ENCODE measurements at places on chromosomes 12 and 14.
A peak's percentile ranks its signal among the peaks of the same experiment; 100 is the strongest.

- no peak for DNase-seq
Observed at GRCh38 chr12:96176575-96176974, 17.6 kb upstream of the ELK3 start.

GRCh38 chr12:81077686-81078441, at the start of gene ACSS3:
Gene ACSS3 (plus strand): TSS chr12:81078079. CDS start chr12:81078121, 42 bp downstream.
- DNase-seq = no peak

- peak; percentile 61 for DNase-seq
Observed at GRCh38 chr14:99412117-99413061, 68.3 kb downstream of the SETD3 start.

DNA sequence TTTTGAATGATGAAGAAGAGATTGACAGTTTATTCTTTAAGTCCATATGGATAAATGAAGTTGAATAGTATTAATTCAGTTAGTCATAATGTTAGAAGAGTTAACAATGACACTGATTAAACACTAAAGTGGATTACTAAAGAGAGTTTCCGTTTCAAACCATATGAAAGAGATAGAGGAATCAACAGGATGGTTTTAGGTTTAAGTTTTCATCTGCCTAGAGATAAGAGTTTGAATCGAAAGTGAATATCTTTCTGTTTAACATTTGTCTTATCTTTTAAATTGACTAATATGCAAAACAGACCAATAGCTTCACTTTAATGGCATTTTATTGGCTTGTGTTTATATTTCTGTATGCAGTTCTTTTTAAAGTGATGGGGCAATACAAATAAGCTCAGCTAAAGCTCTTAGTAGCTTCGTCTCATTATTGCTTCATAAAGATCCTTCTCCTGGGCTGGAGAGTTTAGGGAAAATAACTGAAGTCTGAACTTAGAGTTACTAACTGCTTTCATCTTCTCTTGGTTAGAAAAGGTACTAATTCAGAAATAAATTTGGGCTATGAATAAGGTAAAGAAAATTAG, 66.0 kb downstream of the MIPOL1 start:
- DNase-seq = no peak

- no peak for DNase-seq
Observed at GRCh38 chr12:48894271-48894670, 28.6 kb upstream of the RND1 start.

- DNase-seq = no peak
Observed at GRCh38 chr12:11884706-11885105, 186.0 kb upstream of the BCL2L14 start.

GRCh38 chr14:87231336-87232026, 761.5 kb downstream of the GALC start:
- no peak for DNase-seq

DNA sequence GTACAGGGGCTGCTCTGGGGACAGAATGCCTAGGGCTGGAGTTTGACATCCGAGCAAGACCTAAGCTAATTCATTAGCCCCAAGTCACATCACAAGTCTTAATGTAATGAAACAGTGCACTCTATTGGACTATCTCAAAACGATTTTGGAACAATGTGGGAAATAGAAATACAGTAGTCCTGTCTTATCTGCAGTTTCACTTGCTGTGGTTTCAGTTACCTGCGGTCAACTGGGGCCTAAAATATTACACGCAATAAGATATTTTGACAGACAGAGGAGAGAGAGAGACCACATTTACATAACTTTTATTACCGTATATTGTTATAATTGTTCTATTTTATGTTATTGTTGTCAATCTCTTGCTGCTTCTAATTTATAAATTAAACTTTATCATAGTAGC, 21.1 kb downstream of the MOAP1 start:
- no peak for DNase-seq

DNA sequence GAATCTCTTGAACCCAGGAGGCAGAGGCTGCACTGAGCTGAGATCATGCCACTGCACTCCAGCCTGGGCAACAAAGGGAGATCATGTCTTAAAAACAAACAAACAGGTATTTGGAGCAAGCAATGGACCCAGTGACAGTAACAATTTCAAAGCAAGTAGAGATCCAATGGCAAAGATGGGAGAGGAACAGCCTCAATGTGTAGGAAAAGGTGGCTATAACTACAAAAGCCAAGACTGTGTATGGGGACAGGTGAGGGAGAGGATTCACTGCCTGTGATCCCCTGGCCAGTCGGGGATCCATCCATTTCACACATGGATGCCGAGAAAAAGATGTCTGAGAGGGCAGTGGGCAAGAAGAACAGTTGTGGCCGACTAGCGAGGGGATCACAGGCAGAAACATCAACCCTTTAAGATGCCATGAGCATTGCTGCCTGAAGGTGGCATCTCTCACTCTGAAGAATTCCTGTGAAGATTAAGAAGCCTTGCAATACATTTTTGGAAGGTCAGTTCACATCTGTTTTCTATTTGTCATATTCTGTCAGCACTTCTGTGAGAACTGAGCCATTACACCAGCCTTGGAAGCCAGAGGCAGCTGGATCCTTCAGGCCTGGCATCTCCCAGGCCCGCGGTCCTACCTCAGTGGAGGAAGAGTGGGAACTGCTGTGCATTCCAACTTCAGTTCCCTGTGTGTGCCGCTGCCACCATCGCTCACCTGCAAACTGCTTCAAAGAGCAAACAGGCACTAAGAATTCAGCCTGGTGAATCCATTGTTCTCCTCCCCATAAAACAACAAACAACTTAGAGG, 54.5 kb upstream of the FRS2 start:
- DNase-seq = peak; percentile 11

- no peak for DNase-seq
Observed at GRCh38 chr14:20388159-20388558, 25.1 kb downstream of the TEP1 start.

- no peak for DNase-seq
Observed at GRCh38 chr14:65128096-65128495, 25.8 kb upstream of the MAX start.

DNA sequence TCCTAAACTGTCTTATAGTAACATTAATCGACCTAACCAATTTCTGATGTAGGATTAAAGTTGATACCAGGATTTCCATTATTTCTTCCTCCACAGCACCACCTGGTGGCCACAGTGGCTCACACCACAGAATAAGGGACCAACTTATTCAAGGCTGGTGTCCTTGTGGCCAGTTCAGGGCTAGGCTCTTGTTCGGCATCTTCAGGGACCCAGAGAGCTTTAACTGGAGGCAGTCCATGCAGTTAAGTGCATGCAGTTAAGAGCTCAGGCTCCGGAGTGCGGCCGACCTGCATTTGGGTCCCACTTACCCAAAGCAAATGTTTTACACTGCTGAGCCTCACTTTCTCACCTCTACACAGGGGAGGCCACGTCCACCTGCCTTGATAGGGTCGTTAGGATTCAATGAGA, 42.0 kb upstream of the GPR68 start:
- peak; percentile 80 for DNase-seq

DNA sequence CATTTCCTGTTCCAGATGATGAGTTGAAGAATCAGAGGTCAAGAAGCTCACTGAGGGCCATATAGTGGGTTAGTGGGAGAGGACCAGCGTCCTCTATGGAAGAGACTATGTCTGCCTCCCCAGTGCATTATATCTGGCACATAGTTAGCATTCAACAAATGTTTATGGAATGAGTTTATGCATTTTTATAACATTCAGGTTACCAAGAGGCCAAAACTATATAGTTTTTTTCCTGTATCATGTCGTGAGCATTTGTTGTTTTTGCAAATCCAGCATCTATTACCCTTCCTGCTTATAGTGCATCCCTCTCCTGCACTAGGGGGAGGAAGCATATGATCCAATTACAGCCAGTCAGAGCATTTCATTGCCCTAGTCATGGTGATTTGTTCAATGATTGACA, 60.6 kb downstream of the SUDS3 start:
- DNase-seq = no peak

DNA sequence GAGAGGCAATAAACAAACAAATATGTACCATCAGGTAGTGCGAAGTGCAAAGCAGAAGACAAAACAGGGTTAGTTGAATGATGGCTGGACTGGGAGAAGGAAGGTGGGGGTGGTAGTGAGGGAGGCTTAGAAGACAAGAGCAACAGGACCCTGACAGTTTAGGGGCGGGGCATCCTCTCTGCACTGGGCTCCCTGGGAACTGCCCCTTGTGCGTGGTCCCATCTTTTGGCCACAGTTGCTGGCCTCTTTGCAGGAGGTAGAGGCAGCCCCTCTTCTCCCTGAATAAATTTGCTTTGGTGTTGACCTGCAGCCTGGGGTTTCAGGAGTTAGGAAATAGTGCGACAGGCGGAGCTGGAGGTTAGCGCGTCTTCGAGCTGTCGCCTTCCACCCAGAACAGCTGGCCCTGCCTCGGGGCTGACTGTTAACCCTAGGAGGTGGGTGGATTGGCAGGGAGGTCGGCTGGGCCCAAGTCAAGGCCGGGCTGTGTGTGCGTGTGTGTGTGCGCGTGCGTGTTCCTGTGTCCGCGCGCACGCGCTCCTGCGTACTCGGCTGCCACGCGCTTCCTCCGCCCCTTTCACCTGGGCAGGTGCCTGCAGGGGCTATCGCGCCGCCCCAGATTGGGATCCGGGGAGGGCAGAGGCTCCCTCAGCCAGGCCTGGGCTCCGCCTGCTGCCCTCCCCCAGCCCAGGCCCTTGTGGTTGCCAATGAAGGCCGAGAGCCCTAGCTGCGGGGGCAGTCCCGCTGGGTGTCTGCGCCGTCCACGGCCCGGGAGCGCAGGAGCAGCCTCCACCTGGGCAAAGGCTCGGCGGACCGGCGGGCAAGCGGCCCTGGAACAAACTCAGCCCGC, 180.8 kb downstream of the ADCK1 start:
- no peak for DNase-seq

DNA sequence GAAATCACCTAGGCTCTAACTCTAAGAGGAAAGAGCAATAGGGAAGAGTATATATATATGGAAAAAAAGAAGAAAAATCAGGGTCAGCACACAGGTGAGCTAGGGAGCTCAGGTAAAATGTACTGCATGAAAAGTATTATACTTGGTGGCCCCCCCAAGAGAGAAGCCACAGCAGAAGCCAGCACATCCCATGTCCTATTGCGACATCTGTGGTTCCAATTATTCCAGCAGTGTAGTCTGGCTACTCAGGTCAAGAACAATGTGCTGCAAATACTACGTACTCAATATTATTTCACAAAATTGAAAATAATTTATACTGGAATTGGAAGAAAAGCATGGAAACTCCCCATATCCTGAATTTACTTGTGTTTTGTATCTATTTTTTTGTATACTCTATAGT, 85.5 kb downstream of the CEP83 start:
- no peak for DNase-seq

DNA sequence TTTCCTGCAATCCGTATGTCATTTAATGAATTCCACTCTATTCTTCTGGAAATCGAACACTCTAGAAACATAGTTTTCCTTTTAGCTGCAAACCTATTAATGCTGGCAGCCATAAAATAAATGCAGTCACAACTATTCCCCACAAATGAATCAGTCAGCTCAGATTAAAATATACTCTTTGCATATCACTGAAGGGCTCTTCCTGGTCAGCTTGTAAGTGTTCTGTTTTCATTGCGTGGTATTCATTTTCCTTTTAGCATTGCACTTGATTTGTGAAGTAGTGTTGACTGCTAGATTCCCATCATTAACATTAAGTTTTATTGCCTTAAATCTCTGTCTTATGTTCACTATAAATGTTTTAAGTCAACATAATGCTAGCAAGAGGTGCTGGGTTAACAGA, 685.9 kb downstream of the DIO2 start:
- DNase-seq = no peak

DNA sequence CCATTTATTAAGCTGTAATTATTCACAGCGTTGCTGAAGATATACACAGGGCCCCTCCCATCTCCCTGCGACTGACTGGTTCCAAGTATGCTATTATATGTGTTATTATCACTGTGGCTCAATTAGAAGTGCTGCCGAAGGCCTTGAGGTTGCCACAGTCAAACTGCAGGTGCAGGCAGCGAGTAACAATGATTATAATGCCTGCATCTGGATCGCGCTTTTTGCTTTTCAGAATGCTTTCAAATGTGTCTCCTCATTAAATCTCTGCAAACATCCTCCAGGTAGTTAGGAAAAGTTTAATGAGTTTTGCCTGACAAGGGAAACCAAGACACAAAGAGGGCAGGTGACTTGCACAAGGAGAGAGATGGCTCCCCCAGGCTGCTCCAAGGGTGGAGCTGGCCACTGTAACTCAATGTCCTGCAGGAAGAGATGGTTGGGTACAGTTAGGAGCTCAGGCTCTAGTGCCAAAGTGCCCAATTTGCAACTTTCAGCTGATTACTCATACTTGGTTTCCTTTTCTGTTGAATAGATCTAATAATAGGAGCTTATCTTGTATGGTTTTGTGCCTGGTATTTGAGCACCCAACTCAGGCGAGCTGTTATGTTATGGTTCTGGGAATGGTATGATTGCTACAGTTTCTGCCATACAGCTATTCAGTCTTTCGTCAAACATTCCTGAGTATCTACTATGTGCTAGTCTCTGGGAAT, 1.7 kb upstream of the SYNE3 start:
- DNase-seq = peak; percentile 58

Data from activated CD4-positive, alpha-beta T cell treated with anti-CD3 and anti-CD28 coated beads, Interleukin-10, Interleukin-2, amounts not matched to agents 100 ng/mL and 50 ng/mL, durations not matched to agents 16 hours and 8 hours (primary cell).